Caudate nucleus (tissue), 63 donors: ENCODE measurements at places on chromosomes 2 and 18.

DNA sequence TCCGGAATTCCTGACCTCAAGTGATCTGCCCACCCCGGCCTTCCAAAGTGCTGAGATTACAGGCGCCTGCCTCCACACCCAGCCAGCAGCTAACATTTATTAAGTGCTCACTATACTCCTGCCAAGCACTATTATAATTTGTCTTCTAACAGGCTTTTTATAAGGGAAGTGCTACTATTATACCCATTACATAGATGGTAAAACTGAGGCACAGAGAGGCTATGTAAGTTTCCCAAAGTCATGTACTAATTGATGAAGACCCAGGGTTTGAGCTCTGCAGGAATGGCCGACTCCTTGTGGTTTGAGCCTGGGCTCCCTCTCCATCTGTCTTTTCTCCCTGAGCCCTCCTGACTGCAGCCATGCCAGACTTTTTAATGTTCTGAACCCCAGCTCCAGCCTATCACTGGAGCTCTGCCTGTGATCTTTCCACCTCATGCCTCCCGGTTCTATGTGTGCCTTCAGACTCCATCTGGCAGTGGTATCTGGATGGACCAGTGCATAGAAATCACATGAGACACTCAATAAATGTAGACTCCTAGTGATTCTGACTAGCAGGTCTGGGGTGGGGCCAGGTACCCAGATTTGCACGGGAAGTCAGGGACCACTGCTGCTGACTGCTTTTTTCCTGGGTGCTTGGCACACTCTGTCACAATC lies 197.1 kb downstream of the NEDD4L start:
- DNase-seq, result no peak

GRCh38 chr18:35289727-35290093 lies 319 bp downstream of the ZSCAN30 start:
- DNase-seq, result no peak

DNA sequence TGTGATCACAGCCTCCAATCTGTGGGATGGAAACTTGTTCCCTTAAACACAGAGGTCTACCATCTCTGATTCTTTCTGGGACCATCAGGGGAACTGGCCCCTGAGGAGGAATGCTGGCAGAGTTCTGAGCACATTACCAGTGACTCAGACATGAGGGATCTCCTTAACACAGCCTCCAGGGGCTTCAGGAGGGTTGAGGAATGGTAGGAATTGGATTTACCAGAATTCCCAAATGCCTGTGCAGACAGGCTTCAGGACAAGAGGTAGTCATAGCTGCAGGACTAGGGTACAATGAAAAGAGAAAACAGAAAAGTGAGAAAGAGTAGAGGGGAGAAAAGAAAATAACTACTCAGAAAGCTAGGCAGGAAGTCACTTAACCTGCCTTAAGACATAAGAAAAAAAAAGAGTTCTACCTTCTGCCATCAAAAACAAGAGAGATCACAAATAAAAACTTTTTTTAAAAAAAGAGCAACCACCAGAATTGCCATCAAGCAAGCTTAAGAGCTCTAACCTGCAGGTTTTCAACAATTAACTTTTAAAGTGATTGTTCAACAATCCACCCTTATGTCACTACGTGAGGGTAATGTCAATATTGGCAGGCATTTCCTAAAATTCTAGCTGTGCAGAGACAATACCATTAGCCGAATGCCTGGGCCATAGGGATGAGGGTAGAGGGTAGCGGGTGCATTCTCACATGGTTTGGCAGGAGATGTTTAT lies 524.4 kb downstream of the BCL11A start:
- DNase-seq, result no peak

DNA sequence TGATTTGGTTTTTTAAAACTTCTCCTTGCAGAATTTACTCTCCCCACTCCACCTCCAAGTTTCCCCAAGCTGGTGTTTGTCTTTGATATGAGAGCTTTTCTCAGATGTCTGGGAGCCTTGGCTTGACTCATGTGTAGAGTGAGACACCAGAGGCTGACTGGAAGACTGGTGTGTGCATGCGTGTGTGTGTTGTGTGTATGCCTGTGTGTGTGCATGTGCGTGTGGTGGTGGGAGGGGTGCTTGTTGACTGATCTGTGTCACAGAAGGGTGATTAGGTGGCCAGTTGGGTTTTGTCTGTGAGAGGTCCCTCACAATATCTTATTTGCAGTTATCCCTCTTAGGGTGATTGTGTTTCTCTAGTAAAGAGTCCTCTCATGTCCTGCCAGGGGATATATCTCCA lies 50.5 kb upstream of the HPCAL1 start:
- DNase-seq, result no peak

DNA sequence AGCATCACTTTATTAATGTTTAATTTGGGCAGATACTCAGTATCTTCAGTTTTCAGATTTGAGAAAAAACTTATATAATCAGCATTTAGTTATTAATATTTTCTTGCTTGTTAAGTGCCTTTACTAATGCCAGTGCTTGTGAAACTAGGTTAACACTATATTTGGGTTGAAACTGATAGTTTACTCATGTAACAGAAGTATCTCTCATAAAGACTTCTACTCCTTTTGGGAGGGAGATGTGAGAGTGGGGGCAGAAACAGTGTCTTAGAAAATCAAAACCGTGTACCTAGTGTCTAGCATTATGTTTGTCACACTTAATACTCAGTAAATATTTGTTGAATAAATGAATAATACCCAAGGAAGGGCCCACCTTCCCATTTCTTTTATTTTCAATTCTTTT lies 129.5 kb downstream of the MSTN start:
- DNase-seq, result no peak

GRCh38 chr2:158505448-158505934 lies 48.7 kb downstream of the PKP4 start:
- no peak for DNase-seq

DNA sequence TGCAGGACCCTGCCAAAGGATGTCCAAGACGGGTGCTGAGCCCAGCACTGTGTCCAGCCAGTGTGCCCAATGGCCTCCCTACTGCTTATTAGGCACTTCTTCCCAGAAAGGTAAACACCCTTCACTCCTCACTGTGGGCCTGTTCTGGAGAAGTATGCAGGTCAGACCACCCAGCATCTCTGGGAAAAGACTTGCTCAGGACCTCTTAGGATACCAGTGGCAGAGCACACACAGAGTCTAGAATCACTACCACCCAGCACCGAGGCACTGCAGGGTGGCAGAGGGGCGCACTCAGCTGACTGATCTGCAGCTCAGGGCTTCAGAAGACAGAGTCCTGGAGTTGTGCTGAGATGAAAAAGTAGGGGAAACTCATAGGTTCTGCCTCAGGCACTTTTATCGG lies 25.8 kb downstream of the XDH start:
- DNase-seq, result no peak

DNA sequence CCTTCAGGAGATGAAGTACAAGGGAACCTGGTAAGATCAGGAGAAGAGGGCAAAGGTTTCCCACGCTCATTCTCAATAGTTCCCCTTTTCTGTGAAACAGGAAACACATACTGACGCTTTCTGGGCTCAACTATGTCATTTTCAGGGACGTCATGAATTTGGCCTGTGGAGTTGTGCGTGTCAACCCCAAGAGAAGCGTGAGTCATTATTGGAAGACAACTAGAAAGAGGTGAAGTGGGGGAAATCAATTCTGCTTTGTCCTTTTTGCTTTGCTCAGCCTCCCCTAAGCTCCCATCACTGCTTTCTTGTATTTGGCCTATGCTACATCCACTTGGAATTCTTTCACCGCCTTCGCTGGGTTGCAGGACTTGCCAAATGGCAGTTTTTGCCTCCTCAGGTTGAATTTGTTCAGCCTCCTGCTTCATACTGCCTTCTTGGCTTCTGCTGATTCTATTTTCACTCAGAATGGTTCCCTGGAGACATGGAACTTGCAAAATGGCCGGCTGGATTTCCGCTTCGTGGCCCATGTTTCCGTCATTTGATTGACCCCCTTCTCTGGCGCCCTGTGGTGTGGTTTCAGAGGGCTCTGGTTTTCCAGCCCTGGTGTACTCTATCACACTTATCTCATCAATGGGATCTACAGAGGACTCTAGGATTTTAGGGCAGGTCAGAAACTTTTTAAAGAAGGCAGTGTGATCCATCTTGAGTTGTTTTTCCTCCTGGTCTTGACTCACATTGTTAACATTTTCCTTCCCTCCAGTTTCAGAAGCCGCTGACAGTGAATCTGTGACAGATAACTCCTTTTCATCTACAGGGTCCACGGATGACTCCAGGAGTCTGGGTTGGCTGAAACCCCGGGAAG lies 93.3 kb downstream of the ALPK2 start:
- no peak for DNase-seq

GRCh38 chr2:51027442-51027841 lies 4.5 kb downstream of the NRXN1 start:
- no peak for DNase-seq

DNA sequence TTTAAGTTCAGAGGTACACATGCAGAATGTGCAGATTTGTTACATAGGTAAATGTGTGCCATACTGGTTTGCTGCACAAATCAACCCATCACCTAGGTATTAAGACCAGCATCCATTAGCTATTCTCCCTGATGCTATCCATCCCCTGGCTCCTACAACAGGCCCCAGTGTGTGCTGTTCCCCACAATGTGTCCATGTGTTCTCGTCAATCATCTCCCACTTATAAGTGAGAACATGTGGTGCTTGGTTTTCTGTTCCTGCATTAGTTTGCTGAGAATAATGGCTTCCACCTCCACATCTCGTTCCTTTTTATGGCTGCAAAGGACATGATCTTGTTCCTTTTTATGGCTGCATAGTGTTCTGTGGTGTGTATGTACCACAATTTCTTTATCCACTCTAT lies 75.8 kb downstream of the SUCLG1 start:
- no peak for DNase-seq

GRCh38 chr2:64115808-64116598 lies 28.2 kb downstream of the PELI1 start:
- no peak for DNase-seq

DNA sequence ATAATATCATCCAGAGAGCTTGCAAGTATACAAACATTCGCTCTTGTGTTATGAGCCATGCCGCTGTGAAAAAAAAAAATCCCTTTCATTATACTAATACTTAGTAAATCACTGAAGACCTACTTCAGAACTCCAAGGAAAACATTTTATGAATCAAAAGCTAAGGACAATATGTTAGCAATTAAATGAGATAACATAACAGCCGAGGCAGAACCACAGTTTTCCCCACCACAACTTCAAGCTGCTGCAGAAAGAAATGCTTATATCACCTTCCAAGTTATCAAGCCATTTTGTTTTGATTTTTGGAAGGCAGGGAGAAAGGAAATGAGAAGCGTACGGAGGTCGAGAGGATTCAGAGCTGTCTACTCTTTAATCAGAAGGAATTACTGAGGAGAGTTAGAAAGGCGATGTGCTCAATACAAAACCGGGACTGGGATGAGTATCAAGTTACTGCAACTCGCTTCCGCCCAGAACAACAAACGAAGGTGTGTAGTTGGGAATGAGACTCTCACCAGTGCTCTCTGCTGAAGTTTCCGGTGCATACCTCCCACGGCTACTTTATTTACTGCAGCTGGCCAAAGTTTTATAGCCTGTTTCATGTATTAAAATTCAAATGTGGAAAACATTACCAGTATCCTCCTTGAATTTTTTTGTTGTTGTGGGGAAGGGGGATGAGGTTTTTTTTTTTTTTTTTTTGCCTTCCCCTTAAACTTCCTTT lies 292.2 kb upstream of the CCDC68 start:
- DNase-seq, result no peak

DNA sequence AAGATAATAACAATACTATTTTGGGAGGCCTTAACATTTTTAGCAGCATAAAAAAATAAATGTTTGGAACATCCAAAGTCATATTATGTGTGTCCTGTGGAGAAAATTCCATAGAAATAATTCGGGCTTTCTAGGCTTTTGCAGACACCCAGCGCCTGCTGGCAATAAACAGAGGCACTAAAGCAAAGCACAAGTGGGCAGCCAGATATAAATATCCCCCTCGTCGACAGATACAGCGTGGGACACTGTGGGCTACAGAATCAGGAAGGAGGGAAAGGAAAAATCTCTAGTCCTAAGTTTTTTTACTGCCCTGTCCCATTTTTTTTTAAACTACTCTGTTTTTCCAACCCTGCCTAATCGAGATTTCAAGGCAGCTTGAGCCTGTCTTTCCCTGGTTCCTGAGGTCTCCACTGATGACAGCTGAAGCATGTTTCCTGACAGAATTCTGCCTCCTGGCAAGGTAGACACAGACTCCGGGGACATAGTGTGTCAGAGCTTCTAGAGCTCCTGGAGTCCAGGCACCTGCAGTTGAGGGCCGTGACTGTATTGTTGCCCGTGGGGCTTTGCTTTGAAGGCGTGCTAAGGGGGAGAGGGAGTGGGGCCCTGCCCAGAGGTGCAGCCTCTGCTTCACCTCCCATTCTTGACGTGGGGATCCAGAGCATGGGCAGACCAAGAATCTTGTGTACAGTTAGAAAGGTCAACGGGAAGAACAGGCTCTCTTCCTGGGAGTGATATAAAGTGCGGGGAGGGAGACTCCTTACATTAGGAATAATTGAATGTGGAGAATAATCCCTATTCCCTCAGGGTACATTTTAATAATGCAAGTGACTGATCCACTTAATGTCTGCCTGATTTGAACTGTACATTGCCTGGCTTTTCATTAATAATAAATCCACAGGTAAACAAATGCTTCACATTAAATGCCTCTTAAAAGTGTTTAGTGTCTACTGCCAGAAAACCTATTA lies 232.3 kb downstream of the DCC start:
- no peak for DNase-seq

- no peak for DNase-seq
Measured at GRCh38 chr18:42064109-42064508, 109.1 kb downstream of the PIK3C3 start.

- DNase-seq, result no peak
Measured at GRCh38 chr2:189217541-189217940, 38.0 kb upstream of the COL5A2 start.

DNA sequence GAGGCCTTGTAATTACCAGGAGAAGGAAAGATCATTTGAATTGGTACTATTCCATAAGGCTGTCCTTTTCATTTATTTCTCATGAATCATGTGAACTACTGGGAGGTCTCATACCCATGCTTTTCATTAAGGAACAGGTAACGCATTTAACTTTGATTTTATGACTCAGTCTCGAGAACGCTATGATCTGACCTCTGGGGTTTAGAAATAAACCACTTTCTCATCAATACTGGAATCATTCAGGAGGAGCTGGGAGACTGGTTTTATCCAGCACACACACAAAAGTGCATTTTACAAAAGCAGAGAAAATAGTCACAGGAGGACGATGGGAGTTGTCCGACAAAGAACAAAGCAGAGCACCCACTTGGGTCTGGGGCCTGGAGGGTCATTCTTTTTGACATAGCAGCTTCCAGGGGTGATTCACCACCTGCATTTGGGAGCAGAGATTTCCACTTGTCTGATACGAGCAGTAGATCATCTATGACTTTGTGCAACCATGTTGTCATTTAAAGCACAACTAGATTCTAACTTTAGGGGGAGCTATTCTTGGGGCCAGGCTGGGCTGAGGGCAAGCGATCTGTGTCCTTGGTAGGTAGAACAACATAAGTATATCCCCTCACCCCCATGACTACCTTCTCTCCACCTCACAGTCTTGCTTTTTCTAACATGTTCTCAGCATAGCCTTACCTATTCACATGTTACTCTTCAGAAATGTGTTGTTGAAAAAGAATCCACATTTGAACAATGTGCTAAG lies 95.9 kb upstream of the SCG2 start:
- no peak for DNase-seq

- DNase-seq, result no peak
Measured at GRCh38 chr2:36246320-36246990, 109.1 kb upstream of the CRIM1 start.

- no peak for DNase-seq
Measured at GRCh38 chr2:96097441-96097840, 18.9 kb downstream of the ADRA2B start.

GRCh38 chr2:215404348-215405012 lies 31.4 kb downstream of the FN1 start:
- no peak for DNase-seq
